Karpas-422 (cell line): ENCODE measurements at places on chromosomes 16 and 17. TPM values are rescaled to one million over a fixed set of nuclear protein-coding genes. Genes with fewer than 3 reads are reported as not detected.

MINK1 gene
- total RNA-seq: 28.7 and 56.6 TPM in 2 replicates

DNA sequence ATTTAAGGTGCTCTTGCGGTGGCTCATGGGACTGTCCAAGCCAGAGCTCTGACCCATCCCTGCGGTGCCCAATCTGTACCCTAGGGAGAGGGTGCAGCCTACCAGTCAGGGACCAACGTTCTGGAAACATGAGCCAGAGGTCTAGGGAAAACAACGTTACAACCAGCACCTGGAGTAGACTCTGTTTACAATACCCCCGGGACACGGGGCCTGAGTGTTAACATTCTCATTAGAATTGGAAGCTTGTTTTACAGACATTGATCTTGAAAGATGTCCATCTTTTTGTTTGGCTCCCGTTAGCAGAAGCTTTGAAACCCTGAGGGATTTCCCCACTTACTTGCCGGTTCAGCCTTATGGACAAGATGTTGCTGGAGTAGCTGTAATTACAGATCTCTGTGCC, 6.9 kb downstream of the WIPI1 start:
- DNase-seq: no peak

DNA sequence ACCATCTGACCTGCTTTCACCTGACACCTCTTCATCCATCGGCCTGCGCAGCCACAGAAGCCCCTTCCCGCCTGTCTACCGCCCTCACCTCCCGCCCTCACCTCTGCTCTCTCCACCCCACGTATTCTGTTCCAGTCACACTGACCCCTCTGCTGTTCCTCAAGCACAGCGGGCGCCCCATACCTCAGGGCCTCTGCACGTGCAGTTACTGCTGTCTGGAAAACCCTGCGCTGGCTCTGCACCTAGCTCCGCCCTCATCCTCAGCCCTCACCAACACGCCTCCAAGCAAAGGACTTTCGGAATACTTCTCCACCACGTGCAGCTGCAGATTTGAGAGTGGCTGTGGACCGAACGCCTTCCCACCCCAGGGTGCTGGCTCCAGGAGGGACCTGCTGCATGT, 24.6 kb upstream of the PABPN1L start:
- no peak for DNase-seq

- no peak for DNase-seq
Observed at GRCh38 chr16:26598061-26598460, 468.7 kb upstream of the C16orf82 start.

- DNase-seq: no peak
Observed at GRCh38 chr17:34389126-34389750, 26.2 kb upstream of the CCL1 start.

DNA sequence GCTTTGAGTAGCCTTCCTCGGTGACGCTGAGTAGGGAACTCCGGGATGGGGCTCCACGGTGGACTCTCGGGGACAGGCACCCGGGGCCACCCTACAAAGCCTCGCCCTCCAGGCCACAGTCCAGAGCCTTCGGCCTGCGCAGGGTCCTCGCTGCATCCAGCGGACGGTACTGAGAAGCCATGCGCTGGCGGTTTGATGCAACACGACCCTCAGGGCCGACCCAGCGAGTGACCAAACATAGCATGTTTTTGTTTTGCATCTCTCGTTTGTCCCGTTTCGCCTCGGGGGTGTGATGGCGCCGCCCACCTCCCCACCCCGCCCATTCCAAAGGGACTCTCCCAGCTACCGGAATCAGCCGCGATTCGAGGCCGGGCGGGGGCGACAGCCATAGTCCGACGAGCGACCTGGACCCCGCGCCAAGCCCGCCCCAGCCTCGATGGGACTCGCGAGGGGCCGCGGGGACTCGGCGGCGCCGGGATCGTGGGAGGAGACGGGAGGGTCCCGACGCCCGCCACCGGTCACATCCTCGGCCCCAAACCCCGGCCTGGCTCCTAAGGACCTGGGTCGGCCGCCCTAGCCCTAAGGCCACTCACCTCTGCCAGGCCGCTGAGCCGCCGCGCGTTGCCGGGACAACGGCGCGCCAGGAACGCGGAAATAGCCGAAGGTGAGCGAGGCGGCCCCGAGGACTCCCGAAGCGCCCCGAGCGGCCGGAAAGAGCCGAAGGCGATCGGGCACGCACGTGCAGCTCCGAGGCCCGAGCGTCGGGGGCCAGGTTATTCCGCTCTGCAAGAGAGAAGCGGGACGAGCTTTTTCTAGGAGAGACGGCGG, 1.6 kb downstream of the IFT140 start:
- DNase-seq: peak; percentile 97
